HFF-Myc (cell line): ENCODE measurements at places on chromosomes 16 and 17.

- no peak for DNase-seq
Observed at GRCh38 chr17:64747938-64748540, 85.9 kb upstream of the SMURF2 start.

DNA sequence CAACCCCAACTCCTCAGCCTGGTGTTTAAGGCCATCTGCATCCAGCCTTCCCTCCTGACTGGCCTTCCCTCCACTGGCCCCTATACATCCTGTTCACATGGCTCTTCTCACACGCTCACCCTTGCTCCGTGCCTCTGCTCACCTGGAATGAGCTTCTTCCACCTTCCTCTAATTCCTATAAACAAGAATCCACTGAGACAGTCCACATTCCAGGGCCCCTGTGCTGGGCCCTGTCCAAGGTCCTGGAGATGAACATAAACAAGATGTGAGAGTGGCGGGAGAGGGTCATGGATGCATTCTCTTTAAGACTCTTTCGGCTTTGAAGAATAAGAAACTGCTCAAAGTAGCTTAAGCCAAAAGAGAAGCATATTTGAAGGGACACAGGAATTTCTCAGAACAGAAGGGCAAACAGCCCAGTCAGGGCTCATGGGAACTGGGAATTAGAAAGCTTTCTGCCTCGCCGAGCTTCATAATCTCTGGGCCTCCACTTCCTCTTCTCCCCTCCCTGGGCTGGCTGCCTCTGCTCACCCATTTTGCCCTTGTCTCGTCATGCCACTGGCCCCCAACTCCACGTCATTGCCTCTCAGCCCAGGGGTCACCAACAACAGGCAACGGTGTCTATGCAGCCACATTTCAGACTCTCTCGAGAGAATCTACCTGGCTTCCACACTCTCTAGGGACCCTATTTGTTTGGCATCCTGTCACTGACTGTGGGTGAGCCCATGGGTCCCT is 13.5 kb downstream of the SPPL2C start:
- DNase-seq, result no peak

- no peak for DNase-seq
Observed at GRCh38 chr17:41382394-41382793, 288 bp upstream of the KRT34 start.

- DNase-seq, result no peak
Observed at GRCh38 chr16:84791088-84791487, 28.7 kb upstream of the CRISPLD2 start.

DNA sequence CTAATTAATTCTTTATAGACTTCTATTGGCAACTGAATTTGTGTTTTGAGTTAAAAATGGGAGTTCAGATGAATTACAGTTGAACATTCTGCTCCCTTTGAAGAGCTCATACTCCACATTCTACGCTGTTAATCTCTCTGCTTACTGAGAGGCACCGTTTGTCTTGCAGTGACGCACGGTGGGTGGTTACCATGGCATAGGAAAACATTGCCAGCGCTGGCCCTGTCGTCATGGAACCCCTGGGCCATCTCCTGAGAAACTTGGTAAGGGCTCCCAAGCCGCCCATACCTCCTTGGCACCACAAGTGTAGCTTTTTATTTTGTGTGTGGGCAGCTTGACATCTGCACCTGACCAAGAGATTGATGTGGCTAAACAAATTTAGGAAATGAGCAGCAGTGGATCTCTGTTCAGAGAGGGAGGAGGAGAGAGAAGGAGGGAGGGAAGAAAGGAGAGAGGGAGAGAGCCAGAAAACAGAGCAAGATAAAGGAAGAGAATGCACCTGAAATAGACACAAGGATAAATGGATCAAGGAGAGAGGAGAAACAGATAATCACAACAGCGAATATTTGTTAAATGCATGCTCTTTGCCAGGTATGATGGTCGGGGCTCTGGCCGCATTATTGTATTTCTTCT is 398.5 kb downstream of the HAPSTR1 start:
- DNase-seq, result no peak

DNA sequence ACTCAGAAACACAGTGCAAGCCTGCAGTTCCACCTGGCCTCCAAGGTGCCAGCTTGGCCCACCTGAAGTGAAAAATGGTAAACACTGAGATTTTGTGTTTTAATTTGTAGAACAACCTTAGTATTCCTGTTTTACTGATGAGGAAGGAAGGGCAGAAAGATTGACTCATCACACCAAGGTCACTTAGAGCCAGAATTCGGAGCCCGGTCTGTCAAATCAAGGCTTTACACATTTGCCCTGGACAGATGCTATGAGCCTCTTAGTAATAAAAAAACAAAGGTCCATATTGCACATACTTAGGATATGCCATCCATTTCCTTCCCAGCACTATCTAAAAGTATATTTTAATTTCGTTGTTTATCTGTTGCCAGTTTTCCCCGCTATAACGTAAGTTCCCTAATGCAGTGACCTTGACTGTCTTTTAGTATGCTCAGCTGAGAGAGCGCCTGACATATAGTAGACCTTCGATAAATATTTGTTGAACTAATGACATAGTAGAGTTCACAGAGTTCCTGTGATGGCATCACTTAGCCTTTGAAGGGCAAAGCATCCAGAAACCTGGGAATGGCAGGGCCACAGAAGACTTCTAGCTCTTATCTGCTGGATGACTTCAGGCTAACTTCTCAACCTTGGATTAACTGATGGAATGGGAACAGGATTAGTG is 7.2 kb upstream of the TBKBP1 start:
- no peak for DNase-seq
